ENCODE measurements at places on chromosomes 2 and 18.

DNA sequence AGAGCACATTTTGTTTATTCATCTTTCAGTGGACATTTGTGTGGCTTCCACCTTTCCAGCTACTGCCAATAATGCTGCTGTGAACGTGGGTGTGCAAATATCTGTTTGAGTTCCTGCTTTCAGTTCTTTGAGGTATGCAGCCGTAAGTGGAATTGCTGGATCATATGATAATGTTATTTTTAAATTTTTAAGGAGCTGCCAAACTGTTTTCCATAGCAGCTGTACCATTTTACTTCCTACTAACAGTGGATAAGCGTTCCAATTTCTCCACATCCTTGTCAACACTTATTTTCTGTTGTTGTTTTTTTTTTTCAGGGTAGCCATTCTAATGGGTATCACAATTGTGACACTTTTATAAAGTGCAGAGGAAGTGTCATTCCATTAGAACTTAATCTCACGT is 162.5 kb downstream of the NCK2 start:
- no peak for DNase-seq

- no peak for DNase-seq
Measured at GRCh38 chr18:68283834-68284233, 431.1 kb downstream of the TMX3 start.

DNA sequence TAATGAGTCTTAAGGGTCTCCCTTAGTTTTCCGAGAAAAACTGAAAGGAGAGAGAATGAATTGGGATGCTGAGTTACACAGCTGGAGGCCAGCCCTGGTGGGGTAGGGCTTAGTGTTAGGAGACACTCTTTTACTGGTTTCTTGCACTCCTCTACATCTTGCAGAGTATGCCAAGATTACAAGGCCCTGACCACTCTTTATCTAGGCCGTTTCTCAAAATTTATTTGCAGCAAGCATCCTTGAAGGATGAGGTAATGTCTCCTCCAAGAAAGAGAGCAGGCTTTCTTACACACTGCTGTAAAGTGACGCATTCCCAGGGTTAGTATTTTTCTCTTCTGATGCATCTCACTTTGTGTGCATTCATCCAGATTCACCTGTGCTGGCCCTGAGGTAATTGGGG is 166.2 kb downstream of the TDRD15 start:
- DNase-seq, result no peak

GRCh38 chr2:15812187-15812780 is 128.1 kb upstream of the MYCN start:
- no peak for DNase-seq

GRCh38 chr18:79405781-79406575 is 10.2 kb downstream of the NFATC1 start:
- DNase-seq, result no peak

DNA sequence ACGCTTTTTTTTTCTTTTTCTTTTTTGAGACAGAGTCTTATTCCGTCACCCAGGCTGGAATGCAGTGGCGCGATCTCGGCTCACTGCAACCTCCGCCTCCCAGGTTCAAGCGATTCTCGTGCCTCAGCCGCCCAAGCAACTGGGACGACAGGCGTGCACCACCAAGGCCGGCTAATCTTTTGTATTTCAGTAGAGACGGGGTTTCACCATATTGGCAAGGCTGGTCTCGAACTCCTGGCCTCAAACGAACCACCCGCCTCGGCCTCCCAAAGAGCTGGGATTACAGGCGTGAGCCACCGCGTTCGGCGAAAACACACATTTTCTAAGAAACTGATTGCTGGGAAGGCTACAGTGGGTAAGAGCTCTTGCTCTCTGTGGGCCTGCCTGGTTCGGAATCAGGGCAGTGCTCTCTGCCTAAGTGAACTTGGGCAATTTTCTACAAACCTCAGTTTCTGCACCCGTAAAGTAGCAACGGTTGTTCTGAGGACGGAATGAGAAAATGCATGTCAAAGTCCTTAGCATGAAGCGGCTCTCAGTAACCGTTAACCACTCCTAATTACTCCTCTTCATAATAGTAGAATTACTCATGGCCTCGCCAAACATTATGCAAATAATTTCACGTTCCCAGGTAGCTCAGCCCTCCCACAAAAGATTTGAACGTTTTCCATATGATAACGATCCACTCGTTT is 1.0 kb upstream of the PMAIP1 start:
- DNase-seq, result no peak

DNA sequence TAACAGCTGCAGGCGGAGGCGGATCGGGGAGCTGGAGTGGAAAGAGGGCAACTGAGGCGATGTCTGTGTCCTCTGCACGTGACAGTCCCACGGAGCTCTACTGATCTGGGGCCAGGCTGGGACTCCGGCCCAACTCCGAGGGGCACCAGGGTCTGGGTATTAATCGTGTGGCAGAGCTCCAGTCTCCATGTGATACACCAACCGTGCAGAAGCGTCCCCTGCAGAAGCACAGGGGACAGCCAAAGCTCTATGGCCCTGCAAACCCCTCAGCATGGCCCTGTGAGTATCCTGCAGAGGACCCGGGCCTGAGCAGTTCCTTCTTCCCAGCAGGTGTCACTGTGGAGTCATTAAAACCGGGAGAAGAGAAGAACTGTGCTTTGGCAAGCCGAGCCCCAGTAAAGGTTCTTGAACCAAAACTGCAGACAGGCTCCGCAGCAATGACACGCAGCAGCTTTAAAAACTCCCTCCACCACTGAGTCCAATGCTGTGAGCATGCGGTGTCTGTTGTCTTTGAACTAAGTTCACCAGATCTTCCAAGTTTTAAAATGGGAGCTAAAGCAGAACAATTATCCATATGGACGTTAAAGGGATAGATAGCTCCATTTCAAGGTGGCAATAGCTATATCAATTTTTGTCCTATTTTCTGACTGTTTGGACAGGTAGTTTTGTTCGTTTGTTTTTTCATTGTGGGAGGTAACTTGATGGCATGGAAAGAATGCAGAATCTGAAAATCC is 79.4 kb downstream of the TMEM182 start:
- DNase-seq, result no peak

DNA sequence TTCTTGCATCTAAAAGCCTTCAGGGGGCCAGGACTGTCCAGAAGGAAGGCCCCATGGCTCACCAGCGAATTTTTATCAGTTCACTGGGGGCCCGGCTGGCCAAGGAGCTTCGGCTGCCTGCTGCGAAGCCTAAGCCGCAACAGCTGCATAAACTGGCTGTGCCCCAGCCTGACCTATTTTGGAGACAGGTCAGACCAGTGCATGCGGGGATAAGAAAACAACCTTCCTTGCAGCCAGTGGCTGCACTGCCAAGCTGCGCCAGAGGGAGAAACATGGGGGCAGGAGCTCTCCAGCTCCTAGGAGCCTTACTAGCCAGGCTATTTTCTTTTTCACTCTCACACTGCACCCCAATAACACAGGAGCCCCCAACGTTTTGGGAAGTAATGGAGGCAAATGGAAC is 15.2 kb downstream of the PAX3 start:
- no peak for DNase-seq

DNA sequence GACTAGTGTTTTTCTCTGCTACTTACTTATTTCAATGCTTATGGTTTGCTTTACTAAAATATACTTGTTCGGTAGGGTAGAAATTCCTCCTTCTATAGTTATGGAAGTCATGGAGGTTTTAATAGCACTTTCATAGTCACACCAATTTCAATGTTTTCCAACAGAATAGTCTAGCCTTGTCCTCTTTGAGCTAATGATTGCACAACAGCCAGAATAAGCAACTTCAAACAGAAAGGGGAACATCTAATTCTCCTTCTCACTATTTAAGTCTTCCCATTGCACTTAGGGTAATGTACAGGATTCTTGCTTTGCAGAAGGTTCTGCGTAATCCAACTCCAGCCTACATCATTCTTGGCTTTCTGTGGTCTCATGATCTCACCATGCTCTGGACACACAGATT is 287.7 kb upstream of the GCFC2 start:
- DNase-seq, result no peak
